ENCODE measurements at places on chromosomes 12 and 14. TPM values are rescaled to one million over a fixed set of nuclear protein-coding genes. Genes with fewer than 3 reads are reported as not detected.

GRCh38 chr12:25859976-25860375 is 98.5 kb upstream of the RASSF8 start:
- DNase-seq: no peak

DNA sequence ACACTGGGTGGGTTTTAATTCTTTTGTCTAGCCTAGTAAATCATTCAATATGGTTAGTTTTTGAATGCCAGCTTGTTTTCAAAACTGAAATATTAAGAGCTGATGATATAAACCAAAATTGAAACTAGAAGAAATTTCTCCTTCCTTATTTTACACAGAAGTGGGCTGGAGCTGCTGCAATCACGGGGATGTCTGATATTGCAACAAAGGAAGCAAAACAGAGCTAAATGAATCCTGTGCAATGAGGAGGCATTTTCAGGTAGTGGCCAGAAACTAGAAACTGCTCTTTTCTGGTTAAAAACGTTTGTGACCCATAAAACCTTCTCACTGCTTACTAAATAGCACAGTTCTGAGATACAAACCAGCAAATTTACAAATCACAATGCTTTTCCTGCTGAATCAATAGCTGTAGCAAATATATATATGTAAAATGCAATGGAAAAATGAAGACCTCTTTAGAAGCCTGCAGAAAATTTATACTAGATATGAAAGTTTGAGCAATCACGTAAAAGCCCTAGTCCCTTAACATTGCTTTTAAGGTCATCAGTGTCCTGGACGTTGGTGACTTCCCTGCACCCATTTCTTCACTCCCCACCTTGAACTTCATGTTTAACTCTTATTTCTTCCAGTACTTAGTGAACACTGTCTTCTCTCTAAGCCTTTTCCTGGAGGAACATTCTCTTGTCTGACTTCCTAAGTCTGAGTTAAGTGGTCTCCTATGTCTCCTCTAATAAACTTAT is 15.9 kb upstream of the LRRK2 start:
- no peak for DNase-seq

The ITGB7 gene
- 266 TPM for total RNA-seq

The ORMDL2 gene
- total RNA-seq: 61.2 TPM

DNA sequence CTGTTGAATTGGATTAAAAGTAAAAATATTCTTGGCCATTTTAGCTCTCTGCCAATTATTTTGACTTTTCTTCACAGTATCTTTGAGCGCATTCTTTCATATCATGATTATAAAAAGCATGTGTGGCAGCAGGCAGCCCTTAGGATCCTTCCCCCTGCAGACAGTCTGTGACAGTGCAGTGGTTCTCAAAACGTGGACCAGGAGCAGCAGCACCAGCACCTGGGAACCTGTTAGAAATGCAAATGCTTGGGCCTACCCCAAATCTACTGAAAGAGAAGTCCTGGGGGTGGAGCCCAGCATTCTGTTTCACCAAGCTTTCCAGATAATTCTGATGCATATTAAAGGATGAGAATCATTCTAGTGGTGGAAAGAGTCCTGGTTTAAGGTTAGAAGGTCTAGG is 155.6 kb downstream of the MON2 start:
- no peak for DNase-seq

DNA sequence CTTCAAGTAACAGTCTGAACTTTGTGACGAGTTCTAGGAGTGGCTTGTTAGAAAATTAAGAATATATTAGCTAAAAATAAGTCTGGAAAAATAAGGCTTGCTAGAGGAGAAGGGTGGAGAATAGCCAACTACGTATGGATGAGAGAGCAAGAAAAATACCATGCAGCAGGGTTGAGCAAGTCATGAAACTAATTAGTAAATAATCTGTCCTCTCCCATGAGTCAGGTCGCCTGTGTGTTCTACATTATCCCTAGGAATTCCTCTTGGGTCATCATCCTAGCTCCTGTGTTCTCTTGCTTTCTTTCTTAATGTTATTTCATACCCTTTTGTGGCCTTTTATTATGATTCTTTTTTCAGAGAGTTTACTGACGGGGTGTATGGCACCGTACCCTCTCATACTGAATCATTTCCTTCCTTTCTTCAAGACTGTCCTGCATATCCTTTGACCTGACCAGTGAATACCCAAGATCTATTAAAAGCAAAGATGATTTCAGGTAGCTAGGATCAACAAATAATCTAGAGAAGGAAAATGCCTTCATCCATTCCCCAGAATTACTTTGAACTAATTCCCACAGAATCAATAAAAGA is 177.2 kb upstream of the NPAS3 start:
- no peak for DNase-seq

The OTX2 gene
- total RNA-seq: not detected

DNA sequence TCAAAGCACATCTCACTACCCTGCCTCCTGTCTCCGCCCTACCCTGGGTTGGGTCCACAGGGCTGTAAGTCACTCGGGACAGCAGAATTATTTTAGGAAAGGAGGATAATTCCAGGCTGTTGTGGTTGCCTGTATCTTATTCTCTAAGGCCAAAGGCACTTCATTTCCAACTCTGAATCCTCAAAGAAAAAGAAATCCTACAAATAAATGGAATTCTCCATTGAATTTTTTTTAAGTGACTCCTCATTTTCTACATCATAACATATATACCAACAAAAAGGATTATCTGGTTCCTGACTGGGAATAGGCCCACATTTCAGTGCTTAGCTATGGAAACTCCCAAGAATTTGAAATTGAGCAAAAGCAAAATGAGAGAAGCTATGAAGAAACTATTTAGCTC is 186.4 kb downstream of the ITPR2 start:
- DNase-seq: no peak

DNA sequence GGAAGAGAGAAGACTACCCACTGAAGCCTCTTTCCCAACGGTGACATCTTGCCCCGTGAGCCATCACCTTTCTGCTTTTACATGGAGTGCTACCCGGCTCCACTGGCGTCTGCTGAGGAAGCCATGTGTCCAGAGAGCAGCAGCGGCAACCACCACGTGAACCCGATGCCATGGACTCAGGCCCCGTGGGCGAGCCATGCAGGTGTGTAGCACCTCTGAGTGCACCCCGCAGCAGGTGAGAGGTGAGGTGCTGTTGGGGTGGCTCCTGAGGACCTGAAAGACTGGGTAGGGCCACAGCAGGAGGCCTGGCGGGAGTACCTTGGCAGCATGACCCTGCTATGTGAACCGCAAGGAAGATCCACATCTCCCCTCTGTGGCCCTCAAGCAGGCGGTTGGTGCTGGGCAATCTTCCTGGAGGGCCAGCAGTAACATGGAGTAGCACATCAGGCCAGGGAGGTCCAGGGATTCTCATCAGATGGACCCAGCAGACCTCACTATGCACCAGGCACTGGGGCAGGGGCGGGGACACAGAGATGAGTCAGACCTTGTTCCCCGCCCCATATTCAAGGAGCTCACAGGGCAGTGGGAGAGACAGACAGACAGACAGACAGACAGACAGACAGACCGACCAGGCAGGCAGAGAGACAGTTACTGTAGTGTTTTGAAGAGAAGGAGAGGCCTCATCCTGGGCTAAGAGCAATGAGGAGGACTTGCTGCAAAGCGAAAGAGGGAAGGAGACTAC is 129.6 kb downstream of the PAPOLA start:
- DNase-seq: no peak

DNA sequence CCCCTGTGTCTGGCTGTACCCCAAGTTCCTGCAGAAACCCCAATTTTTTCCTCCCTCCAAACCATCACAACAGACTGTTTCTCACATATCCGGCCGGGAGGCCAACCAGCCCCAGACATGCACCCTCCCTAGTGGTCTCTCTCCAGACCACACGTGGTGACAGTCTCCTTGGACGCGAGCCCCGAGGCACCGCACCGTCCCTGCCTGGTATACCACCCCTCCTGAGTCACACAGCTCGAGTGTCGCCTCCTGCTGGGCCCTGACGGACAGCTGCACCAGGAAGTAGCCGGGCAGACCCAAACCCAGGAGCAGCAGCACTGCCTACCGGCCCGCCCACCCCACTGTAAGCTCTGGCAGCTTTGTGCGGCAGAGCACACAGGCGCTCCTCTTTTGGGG is 97.4 kb downstream of the RFLNA start:
- DNase-seq: no peak

The TAS2R14 gene
- total RNA-seq: 2.9 TPM

The TMEM253 gene
- total RNA-seq: not detected

The PMCH gene
- 3.1 TPM for total RNA-seq

GRCh38 chr12:60834806-60835205 is 1239.0 kb downstream of the SLC16A7 start:
- no peak for DNase-seq

GRCh38 chr12:57057067-57057751 is 7.3 kb upstream of the MYO1A start:
- DNase-seq: no peak
